ENCODE measurements at places on chromosomes 7 and 10.

DNA sequence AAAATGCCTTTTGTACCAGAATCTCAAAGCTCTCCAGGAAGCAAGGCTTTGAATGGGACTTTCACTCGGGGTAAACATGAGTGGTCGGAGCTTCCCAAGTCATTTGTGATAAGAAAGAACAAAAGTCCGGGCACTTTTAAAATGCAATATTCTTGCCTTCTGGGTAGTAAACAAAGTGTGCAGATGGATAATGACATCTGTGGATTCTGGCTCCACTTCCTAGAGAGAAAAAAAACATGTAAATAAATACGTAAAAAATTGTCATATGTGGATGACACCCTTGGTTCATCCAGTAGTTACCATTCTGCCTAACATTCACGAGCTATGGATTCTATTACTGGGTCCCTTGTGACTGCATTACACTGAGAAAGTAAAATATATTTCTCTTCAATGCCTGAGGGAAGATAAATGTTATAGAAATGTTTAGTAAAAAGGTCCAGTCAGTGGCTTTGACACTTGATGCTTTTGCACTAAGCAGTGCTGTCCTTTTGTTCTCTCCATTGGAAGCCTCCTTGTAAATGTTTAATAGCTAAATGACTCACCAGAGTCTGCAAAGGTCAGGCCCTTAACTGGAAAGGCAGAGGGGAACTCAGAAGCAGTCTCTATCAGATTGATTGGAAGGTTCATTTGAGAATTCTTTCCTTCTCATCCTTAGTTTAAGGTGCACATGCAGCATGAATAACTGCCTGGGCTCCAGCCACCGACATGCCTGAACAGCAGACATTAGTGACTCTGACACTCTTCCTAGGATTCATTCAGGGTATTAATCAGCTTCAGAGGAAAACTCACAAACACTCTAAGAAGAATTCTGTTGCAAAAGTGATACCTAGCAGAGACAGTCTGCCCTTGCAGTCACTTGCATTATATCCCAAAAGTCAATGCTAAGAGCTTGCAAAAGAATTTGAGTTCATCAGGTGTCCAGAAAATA is 11.7 kb upstream of the EDRF1 start:
- no peak for DNase-seq

DNA sequence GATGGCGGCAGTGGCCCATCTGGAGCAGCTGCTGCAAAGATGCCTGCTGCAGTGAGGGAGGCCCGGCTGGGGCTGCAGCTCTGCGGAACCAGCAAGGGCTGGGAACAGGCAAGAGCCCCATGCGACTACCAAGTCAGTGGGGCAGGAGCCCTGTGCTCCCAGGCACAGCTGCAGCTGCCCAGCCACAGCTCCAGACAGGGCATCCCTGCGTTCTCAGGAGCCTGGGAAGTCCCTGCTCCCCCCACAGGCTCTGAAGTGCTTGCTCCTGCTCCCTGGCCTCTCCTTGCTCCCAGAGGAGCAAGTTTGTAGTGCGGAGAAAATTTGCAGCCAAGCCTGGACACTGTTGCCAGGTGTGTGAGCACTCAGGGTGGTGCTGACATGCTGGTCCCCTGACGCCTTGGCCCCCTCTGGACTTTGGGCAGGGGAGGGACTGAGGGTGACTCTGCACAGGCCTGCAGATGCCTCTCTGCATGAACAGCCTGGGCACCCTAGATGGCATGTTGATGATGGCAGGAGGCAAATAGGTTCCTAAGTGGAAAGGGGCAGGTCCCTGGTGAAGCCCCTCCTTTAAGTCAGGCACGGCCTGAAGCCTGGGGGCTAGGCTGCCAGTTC is 105.6 kb downstream of the LYZL1 start:
- DNase-seq: no peak

DNA sequence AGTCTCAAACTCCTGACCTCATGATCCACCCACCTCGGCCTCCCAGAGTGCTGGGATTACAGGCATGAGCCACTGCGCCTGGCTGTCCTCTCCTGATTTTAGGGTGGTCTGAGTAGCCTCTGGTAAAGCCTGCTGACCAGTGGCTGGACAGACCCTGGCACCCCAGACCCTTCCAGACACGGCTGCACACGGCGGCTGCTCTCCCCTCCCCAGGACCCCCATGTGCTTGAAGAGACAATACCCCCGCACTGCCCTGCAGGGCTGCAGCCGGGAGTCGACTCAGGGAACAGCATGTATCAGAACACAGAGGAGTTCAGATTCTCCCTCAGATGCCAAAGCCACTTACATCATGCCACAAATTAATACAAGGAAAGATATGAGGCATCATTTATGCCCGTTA is 58.3 kb upstream of the CFAP46 start:
- no peak for DNase-seq

DNA sequence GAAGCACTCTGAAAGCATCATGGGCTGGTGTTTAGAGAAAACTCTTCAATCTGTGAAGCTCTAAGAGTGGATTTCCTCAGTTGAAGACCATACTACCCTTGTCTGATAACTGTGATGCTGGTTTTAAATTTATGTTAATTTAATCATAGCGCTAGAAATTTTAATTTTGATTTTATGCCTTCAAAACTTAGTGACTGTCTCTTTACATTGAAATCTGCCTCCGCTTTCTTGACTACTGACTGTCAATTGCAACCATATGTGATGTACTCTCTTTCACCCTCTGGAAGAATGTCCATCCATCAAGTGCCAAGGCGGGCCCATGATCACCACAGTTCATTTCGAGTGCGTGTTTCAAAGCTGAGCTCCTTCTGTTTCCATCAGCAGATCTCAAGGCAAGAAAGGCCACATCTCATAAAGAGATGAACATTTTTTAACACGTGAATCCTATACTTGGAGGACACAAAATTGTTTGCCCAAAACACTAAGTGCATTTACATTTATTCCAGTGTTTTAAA is 147.1 kb downstream of the ITGA8 start:
- no peak for DNase-seq

DNA sequence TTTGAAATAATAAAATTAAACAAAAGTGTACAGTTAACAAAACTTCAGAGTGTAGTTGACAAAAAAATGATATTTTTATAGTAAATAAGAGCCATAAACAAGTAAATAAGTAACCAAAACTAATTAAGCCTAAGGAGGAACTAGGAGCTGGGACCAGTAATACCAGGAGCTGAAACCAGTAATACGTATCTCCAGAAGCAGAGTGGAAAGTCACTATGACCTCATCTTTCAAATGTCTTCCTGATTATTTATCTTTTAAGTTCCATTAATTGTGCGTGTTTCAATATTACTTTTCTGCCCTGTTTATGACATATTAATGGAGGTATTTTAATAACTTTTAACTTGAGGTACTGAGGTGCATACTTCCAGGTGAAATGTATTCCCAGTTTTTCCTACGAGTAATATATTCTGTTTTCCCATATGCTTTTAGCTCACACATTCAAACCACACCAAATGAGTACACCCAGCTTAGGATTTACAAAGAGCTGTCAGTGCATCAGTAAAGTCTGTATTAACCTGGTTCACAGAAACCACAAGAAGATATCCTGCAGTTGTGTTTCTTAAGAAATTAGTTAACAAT is 283.7 kb upstream of the HGF start:
- DNase-seq: no peak

- no peak for DNase-seq
Measured at GRCh38 chr10:84336406-84337090, 8.2 kb downstream of the CCSER2 start.

GRCh38 chr10:102159051-102159597 is 6.9 kb downstream of the NOLC1 start:
- no peak for DNase-seq

DNA sequence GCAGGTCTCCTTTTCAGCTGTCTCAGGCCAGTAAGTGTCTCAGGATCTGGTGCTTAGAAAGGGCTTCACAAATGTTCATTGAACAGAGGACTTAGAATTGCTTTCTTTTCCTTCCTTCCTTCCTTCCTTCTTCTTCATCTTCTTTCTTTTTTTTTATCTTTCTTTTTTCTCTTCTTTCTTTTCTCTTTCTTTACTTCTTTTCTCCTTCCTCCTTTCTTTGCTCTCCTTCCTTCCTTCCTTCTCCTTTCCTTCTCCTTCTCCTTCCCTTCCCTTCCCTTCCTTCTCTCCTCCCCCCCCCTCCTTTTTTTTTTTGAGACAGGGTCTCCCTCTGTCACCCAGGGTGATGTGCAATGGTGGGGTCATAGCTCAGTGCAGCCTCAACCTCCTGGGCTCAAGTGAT is 34.6 kb downstream of the COL26A1 start:
- DNase-seq: no peak

- DNase-seq: no peak
Measured at GRCh38 chr10:46541735-46542566, 14.5 kb downstream of the GPRIN2 start.

DNA sequence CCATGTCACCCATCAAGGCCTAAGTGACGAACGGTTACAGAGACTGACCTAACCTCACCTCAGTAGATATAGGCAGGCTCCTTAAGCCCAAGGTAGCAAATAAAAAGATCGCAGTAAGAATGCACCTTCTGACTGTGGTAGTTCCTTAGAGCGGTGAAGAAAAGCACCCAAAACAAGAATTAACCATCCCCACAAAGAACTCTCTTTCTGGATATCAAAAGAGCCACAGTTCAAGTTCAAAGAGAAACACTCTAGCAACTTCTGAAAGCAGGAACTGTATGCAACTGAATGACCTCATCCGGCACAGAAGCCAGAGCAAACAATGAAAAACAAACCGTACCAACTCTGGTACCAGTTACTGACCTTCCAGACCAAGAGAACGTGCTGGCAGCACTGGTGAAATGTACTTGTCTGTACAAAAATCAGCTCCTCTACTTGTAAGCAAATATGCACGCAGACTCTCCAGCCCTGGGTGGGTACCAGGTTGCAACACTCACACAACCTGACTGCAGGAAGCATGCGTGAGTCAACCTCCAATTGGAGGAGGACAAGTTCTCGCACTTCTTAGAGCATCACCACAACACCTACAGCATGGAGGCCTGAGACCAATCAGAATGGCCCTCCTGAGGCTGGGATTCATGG is 202.7 kb downstream of the FAM107B start:
- DNase-seq: peak; percentile 75

GRCh38 chr10:94011296-94011695 is 17.6 kb downstream of the PLCE1 start:
- DNase-seq: no peak

GRCh38 chr7:51249991-51250390 is 66.6 kb downstream of the COBL start:
- no peak for DNase-seq

GRCh38 chr10:71769279-71769823 is 4.0 kb downstream of the VSIR start:
- DNase-seq: peak; percentile 59
